ENCODE measurements at places on chromosomes 6 and 20.

- DNase-seq, result peak; percentile 98
Observed at GRCh38 chr6:26156850-26157250, 69.6 kb downstream of the HFE start.

DNA sequence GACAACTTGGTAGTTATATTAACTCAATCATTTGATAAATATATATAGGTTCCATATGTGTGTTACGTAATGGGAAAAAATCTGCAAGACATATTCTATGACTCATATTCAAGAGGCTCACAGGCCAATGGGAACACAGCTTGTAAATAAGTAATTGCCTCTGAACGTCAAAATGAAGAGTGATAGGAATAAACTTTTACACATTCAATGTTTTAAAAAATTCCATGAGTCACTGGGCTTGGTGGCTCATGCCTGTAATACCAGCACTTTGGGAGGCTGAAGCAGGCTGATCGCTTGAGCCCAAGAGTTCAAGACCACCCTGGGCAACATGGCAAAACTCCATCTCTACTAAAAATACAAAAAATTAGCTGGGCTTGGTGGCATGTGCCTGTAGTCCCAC is 209.4 kb upstream of the MCHR2 start:
- peak; percentile 45 for DNase-seq

DNA sequence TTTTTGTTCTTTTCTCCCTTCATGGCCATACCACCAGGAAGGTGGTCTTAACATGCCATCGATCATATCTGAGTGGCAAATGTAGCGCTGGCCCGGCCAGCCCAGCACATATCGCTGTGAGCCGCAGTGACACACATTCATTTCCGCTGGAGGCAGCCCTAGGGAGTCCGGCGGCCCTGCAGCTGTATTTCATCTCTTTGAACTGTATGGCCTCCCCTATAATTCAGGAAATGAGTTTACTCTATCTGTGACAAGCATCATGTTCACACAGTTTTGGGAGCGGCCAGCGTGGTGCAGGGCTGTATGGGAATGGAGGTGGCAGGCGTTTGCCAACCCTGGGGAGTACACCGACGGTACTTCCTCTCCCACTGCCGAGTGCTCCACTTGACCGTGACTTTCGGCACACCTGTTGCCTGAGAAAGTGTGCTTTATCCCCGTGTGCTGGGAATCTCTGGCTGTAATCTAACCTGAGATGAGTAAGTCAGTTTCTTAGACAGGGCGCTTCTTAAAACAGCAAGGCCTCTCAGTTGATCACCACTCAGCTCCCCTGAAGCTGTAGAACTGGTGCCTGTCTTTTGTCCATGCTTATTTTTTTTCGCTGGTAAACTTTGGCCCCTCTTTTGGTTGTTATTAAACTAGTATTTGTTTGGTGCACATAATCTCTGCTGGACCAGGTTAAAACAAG is 257.1 kb upstream of the TAB2 start:
- DNase-seq, result no peak

- peak; percentile 9 for DNase-seq
Observed at GRCh38 chr6:109865968-109866367, 112.1 kb upstream of the GPR6 start.

DNA sequence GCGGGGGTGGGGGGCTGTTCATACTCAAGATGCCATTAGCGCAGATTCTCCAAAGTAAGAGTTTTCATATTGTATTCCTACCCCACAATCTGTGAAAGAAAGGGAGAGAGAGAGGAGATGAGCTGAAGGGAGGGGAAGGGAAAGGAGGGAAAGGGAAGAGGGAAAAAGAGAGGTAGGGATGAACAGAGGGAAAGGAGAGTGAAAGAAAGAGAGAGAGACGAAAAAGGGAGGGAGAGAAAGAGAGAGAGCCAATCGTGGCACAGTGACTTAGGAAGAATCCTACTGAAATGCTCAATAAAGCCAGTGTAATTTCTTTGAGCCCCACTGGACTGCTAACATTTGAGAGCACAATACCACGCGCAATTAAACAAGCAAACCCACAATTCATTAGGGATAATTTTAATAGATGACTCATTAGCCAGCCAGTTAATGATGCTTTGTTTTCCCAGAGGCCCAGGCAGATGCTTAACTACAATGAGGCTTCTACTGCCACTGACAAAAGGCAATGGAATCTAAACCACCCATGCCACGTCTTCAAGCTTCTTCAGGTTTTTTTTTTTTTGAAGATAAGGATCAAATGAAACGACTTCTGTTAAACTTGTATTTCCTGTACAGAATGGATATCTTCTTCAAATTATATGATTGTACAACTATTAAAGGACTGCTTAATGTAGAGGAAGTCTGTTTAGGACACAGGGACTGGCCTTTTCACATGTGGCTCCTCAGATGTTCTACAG is 306.8 kb downstream of the FOXC1 start:
- DNase-seq, result no peak

DNA sequence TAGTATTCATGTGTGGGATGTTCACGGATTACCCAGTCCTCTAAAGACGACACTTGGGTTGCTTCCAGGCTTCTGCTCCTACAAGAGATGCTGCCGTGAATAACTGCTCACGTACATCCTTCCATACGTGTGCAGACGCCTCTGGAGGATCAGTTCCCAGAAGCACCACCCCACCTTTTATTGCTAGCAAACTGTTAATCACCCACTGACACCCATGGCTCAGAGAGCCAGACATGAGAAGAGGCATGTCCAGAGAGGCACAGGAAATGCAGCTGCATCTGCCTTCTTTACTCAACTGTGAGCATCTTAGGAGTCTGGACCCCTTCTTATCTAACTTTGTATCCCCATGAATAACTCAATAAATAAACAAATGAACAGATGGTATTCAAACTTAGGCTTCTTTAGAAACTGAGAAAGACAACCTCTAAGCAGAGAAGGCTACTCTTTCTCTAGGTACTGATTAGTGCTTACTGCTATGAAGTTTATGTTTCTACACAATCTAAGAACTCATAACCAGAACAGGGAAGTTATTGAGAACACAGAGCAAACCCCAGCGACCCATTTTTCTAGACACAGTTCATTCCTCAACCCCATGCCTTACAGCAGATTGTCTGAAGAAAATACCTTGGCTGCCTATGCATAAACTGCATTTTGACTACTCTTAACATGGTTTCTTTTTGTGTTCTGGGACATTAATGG is 228.7 kb upstream of the RREB1 start:
- DNase-seq, result no peak
